SIG-M5 (cell line): ENCODE measurements at places on chromosomes 13 and 19.

DNA sequence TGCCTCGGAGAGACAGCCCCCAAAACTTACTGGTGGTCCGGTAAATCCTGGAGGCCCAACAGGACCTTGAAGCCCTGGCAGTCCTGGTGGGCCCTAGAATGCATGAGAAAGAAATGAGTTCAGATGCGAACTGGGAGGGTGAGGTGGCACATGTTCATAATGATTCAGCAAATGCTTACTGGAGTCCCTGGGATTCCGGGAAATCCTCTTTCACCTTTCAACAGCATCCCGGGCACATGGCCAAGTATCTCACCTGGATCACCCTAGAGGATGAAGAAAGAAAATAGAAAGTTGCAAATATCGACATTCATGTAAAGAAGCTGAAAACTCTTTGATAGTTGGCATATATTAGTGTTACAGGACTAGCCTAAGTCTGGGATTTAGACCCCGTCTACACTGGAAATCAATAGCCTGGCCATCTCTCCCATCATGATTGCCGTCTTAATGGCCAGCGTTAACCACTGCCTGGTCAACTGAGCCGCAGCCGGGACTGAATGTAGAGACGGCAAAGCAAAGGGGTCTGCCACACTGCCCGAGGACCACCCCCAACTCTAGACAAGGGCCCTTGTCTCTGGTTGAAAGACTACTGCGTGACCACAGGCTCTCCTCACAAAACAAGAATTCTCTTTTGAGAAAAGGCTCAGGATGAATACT, 96.9 kb downstream of the COL4A1 start:
- DNase-seq = no peak

DNA sequence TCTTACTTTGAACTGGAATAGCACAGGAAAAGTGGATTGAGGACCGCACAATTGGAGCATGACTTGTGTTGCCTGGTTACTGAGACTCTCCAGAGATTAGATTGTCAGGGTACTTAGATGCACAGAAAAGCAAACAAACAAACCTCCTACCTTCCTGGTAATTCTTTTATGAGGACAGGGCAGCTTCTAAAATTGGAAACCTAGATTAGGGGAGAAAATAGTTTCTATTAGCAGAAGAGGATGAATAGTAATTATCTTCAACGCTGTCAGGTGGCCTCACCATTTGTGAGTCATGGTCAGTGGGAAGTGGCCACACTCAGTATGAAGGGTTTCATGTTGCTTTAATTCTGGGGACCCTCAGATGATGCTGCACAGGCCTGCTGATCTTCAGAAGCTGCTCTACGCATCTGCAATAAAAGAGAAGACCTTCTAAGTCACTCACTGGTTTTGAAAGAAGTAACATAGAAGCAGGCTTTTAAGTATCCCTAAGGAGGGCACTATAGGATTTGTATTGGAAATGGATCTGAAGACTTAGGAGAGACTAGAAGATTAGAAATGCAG, 106.8 kb downstream of the LACC1 start:
- DNase-seq = no peak

DNA sequence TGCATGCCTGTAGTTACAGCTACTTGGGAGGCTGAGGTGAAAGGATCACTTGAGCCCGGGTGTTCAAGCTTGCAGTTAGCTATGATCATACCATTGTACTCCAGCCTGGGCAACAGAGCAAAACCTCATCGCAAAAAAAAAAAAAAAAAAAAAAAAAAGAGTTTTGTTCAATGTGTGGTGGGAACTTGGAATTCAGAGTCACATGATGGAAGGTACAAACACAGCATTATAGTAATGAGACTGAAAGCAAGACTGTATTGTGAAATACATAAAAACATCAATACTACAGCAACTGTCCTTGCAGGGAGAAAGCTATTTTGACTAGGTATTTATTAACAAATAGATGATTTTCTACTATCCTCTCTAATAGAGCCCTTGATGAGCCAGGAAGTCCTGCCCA, 393.2 kb downstream of the DLEU7 start:
- no peak for DNase-seq

DNA sequence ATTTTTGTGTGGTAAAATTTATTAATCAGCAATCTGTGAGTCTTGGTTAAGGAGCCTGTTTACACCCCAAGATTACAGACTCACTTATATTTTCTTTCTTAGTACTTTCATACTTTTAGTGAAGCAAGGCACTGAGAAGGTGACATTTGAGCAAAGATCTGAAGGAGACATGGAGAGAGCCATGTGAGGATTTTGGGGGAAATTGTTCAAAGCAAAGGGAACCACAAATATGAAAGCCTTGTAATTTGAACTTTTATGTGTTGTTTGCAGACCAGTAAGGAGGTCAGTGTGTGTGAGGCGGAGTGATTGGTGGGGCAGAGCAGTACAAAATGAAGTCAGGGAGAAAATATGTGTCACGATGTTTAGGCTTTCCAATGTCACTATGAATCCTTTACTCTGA, 140.7 kb upstream of the KLF12 start:
- DNase-seq = no peak

GRCh38 chr19:33811246-33811645, 14.6 kb downstream of the KCTD15 start:
- no peak for DNase-seq

DNA sequence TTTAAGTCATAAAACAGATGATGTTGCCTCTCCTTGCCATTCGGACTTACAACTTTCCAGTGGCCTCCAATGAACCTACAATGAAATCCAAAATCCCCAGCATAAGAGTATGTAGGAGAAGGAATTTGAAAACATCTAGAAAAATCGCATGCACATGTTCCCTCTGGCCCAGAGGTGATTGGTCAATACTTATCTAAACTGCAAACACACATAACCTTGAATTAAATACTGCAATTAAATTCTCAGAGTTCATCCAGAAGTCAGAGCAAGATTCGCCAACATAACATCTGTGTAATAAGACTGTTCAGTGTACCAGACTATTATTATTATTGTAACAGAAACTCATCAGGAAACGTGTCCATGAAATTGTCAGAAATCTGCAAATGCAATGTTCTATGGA, 82.2 kb upstream of the USP29 start:
- no peak for DNase-seq

DNA sequence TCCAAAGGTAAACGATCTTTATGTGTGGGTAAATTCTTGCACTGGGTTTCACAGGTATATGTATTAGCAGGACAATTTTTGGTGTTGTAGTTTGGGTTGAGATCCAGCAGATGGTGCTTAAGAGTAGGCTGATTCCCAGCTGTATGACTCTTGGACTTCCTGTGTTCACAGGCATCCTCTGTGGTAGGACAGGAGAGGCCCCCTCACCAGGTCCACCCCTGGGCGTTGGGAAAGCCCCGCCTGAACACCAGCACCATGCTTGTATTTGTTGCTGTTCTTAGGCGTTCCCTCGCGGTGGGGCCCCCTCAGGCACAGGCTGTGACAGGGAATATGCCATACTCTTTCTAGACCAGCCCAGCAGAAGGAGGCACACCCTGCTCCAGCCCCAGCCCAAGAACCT, 49.5 kb upstream of the PCDH17 start:
- DNase-seq = no peak

GRCh38 chr13:109834973-109835720, 48.8 kb upstream of the IRS2 start:
- no peak for DNase-seq

GRCh38 chr13:44364345-44365000, 9.2 kb upstream of the SERP2 start:
- DNase-seq = no peak

DNA sequence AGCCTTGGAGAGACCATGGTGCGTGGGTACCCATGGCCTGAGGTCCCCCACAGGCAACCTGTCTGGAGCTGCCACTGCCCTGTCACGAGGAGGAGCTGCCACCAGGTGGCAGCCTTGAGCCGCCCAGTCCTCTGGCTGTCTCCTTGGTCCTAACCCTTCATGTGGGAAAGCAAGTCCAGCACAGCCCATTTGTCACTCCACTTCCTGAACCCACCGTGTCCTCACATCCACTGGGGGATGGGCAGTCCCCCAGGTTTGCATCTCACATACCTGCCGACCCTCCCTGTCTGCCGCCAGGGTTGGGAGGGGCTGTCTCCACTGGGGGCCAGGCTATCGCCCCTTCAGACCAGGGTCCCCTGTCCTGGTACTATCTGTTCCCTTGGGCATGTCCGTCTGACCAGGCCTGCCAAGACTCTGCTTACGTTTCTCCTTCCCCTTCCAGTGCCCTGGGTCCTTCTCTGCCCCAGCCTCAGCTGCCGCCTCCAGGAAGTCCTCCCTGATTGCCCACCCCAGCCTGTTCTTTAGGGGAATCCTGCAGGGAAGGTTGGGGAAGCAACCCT, 4.5 kb downstream of the FAM174C start:
- DNase-seq = no peak

- DNase-seq = no peak
Measured at GRCh38 chr19:17210296-17210695, 4.9 kb upstream of the USE1 start.

GRCh38 chr19:54164369-54165068, 5.0 kb upstream of the LENG1 start:
- no peak for DNase-seq

GRCh38 chr19:30856376-30856775, 484.2 kb downstream of the ZNF536 start:
- no peak for DNase-seq

DNA sequence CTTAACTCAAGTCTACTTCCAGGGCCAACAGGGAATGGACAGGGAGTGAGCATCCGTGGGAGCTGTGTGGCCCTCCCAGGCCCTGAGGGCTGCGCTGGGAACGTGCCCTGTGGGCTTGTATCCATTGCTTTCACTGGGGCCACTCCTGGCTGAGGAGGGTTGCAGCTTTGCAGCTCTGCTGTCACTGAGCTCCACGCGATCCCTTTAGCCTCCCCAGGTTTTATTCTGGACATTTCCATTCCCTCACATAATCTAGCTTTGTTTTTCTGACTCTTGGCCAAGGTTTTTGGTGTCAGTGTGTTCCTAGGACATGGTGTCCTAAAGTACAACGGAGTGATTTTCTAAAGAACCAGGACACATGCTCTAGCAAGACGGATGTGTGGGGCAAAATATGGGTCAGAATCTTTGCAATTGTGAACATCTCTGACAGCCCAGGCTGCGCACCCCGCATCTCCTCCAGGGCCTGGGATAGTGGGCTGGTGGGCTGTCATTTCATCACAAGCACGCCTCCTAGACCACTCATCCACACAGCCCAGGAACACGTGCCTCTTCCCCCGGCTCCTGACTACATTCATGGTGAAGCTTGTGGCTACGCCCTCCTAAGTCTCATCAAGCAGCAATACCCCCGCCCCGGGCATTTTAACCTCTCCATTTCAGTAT, 28.0 kb downstream of the GGACT start:
- DNase-seq = no peak

DNA sequence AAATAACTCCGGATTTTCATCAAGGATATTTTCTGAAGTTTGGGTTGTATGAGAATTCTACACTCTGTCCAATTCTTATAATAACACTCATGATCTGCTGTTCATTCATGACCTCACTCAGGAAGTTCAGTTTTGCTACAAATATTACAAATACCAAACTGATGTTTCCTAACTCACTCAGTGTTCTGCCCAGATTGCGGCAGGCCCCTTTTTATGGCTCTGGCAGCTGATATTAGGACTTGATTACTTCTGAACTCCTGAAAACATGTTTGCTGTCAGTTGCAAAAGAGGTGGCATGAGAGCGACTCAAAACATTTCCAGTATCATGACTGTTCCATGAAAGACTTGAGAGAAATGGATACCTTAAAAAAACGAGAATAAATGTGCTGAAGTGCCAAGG, 188.0 kb downstream of the RGCC start:
- no peak for DNase-seq

GRCh38 chr13:96474181-96474557, 384.3 kb downstream of the HS6ST3 start:
- no peak for DNase-seq

DNA sequence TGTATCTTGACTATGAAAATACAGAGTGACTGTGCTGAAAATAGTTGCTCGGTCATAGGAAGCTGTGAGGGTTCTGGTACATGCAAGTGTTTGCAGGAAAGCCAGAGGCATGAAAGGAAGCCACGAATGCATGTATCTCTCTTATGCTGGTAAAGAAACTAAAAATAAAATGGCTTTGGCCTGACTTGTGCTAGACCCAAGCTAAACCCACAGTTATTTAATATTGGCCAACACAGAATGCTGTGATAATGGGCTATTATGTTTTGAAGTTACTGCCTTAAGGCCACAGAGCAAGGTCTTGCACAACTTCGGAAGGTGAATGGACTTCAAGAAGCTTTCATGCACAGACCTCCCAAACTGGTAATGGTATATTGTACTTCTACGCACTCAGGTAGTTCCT, 518.2 kb upstream of the HTR2A start:
- no peak for DNase-seq

GRCh38 chr13:111874981-111875380, 192.0 kb upstream of the SOX1 start:
- no peak for DNase-seq

GRCh38 chr13:40563350-40564125, 102.9 kb downstream of the FOXO1 start:
- DNase-seq = no peak

DNA sequence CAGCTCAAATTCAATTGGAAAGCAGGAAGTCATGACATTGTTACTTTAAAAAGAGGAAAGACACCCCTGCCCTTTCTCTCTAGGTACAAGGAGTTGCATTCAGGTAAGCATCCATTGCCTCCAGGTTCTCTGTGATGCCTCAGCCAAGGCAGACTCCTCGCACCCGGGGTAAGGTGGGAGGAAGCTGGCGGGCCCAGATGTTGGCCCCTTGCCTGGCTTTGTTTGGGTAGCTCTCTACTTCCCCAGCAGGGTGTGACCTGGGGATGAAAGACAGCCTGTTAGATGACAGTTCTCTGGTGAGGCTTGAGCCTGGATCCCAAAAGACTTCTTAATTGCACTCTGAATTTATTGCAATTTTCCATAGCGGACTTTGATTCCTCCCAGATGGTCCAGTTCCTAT, 25.6 kb downstream of the SHISA2 start:
- DNase-seq = no peak

GRCh38 chr19:42386974-42387707, 3.0 kb downstream of the CNFN start:
- no peak for DNase-seq

DNA sequence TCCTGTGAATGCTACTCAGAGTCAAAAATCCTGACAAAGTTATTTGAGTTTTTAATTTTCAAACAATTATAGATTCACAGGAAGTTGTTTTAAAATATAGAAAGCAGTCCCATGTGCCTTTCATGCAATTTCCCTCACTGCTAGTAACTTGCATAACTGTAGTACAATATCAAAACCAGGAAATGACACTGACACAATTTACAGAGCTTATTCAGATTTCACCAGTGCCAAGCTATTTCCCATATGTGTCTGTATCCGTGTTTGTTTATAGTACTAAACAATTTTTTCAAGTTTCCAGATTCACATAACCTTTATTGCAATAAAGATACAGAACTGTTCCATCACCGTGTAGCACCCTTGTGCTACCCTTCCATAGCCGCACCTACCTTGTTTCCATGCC, 934.6 kb downstream of the PCDH17 start:
- no peak for DNase-seq
